ENCODE measurements at places on chromosomes 1 and 21.

- DNase-seq, result no peak
Observed at GRCh38 chr1:183263886-183264602, 78.0 kb downstream of the LAMC2 start.

DNA sequence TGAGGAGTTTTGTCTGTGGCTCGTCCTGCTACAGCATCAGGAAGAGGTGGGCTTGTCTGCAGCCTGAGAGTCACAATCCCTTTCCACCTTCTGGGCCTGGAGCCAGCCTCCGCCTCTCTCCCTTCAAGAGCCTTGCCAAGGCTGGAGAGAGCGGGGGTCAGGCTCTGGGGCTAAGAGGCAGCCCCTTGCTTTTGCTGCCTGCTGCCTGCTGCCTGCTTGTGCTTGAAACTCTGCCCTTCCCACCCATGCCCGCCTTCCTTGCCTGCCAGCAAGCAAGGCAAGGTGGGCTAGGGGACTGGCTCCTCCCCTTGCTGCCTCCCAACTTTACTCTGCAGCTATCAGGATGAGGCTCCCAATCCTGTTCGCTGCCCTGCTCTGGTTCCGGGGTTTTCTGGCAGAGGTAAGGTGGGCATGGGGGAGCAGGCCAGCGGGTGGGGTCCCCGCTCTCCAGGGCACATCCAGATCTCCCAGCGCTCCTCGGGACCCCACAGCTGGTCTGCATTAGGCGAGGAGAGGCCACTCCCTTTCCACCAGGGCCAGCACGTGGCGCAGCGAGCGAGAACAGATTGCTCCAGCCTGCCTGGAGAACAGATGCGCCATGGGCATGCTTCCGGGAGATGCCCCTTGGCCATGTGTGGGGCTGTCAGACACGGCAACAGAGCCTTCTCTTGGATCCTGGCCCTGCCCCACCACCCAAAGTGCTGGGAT is 7.5 kb upstream of the PTPN7 start:
- no peak for DNase-seq

DNA sequence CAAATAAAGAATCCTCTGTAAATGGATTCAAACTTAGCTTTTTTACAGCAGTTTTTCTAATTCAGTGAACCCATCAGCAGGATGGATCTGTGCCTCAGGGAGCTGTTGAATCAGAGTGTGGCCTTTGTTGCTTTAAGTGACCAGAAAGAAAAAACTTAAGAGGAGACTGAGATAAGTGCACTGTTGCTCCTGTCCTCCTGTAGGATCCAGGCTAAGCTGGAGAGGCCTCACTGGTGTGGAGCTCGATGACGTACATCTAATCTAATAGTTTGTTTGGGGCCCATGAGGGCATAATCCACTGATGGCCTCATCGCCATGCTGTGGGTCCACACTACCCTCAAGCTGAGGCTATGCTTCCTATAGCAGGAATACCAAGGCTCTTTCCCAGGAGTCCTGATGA is 10.6 kb downstream of the DIP2A start:
- no peak for DNase-seq

GRCh38 chr1:84277343-84278059 is 24.0 kb upstream of the SAMD13 start:
- DNase-seq, result no peak

DNA sequence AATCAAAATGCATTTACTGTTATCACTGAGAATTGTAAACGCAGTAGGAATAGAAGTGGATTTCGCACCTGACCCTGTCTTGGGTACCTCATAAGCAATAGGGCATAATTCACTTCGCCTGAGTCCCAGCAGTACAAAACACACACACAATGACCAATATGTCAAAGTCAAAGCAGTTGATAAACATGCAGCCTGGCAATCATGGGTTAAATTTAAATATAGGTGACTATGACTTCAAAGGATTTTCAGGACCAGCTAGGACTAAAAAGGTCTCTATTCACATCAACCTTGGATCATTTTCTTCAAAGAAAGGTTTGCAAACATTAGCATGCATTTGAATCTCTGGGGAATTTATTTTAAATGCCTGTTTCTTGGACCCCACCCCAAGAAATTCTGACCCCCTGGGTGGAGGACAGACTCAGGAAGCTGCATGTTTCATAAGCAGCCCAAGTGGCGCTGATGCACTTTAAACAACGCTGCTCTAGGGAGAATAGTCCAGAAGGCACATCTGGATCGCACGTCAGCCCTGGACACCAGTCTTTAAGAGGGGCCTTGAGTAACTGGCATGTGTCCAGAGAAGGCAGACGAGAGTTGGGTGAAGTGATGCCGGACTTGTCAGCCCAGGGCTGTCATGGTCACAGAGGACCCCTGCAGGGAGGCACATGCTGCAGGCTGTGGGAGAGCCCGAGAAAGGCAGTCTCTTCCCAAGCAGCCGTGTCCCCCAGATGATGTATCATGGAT is 55.7 kb upstream of the EFHD2 start:
- DNase-seq, result no peak

GRCh38 chr1:55015731-55016620 is 17.2 kb downstream of the BSND start:
- no peak for DNase-seq

- no peak for DNase-seq
Observed at GRCh38 chr1:97139512-97139911, 417.9 kb downstream of the PTBP2 start.

DNA sequence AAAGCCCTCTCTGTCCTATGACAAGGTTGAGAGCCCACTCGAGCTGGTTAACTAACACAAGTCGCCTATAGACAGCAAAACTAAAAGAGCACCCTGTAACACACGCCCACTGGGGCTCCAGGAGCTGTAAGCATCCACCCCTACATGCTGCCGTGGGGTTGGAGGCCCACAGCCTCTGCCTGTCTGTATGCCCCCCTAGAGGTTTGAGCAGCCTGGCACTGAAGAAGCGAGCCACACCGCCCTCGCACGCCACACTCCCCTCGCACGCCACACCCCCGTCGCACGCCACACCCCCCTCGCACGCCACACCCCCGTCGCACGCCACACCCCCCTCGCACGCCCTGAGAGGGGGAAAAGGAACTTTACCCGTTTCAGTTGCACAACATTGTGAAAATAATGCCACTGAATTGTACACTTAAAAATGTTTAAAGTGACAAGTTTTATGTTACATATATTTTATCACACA is 13.2 kb upstream of the HMGCL start:
- DNase-seq, result peak; percentile 28

GRCh38 chr1:3914331-3914851 is 14.3 kb upstream of the C1orf174 start:
- DNase-seq, result no peak

- no peak for DNase-seq
Observed at GRCh38 chr21:42974832-42975820, 764 bp downstream of the PKNOX1 start.

DNA sequence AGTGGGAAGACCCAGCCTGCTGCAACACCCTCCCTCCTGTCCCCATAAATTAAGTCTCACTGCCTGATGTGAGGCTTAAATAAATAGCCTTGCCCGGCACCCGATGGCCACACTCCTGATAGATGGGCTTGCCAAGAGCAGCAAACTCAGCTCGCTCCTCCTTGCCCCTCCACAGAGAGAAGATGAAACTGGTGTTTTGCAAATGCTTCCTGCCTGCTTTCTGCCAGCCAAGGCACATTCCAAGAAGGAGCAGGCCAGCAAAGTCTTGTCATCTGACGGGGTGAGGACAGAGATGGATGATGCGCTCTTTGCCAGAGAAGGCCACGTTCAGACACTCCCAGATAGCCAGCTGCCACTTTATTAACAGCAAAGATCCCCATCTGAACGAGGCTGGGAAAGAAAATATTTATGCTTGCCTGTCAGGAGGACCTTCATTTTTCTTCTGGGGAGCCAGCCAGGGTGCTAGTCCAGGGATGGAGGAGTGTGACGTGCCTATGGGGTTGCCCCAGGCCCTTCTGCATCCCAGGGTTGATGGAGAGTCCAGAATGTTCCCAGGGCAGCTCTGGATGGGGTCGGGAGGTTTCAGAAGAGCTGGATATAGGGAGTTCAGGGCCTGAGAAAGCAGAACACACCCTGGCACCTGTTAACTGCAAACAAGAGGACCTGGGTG is 265.4 kb downstream of the FOXD2 start:
- DNase-seq, result no peak

GRCh38 chr1:29344336-29344735 is 108.0 kb downstream of the PTPRU start:
- DNase-seq, result no peak

- DNase-seq, result no peak
Observed at GRCh38 chr1:205432116-205432515, 10.3 kb upstream of the LEMD1 start.

GRCh38 chr1:240491156-240491555 is 120.8 kb downstream of the GREM2 start:
- no peak for DNase-seq

DNA sequence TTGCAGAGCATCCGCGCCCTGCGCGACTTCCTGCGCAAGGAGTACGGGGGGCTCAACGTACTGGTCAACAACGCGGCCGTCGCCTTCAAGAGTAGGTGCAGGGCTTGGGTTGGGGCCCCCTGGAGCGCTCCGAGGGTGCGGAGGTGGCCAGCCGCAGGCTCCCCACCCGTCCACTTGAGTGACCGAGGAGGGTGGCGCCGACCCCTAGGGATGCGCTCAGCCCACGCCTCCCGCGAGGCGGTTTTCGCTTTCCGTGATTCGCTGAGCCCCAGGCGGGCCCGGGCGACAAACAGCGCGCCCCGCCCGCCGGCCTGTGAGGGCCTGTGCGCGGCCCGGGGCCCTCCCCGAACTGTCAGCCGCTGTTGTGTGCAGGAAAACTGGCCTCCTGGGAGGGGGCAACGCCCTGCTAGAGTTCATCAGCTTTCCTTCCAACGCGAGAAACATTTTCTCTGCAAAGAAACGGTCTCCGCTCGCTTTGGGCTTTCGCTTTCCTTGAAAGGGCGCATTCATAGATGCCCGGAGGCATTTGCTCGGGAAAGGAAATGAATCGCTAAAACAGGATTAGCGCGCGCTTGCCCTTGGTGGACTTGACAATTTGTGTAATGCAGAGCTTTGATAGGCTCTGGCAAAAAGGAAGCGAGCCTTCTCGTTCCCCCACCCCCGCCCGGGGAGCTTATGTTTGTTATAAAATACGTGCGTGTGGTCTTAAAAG is 668 bp downstream of the CBR3 start:
- no peak for DNase-seq

DNA sequence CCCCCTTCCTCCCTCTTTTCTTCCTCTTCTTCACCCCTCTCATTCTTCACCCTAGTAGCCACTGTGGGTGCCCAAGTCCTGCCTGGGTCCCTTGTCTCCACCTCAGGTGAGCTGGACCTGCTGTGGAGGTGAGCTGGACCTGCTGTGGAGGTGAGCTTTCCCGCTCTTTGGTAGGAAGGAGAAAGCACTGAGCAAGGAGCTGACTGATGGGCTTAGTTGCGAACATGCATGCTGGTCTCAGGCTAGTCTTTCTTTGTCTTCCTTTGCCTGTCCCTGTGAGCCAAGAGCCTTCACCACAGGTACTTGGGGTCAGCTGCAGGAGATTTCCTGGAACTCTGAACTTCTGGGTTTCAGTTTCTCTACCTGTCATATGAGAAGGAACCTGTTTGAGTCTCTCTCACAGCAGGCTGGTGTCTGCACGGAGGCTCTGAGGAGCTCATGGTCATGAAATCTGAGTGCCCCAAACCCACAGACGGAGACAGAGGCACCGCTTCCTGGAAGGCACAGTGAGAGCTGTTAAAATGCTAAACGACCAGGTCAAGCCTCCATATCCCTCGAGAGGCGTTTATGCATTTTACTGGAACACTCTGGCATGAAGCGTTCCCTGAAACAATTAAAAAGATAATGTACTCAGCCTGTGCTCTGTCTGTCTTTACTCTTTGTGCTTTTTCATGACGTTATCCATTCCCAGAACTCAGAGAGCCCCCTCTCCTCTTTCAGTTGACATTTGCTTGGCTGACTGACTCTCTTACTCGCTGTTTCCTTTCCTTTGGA is 69.5 kb downstream of the RHOU start:
- DNase-seq, result no peak

DNA sequence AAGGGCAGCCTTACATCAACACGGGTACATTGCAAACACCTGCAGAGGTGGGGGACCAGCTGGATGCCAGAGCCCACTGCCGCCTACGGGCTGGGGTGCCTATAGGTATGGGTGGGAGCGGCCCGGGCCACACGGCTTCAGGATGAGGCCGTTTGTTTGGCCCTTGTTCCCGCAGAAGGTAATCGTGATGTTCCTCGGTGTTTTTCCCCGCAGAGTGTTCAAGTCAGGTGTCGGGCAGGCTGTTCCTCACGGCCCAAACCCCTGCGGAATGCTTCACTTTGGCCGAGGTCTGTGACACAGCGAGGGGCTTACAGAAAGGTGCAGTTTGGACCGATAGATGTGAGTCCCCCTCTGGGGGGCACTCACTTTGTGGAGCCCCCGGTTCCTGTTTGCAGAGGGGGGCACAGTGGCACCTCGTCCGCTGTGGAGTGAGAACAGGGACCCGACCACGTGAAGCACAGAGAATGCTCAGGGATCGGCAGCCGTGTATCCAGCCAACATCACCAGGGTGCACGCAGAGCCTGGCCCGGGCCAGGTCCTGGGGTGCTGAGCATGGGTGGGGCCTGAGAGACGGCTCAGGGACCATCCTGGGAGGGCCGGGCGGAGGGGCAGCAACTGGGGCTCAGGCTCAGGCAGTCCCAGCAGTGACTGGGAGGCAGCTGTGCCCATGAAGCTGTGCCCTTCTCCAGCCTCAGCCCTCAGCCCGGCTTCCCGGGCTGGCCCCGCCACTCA is 453 bp upstream of the TTLL10 start:
- no peak for DNase-seq

DNA sequence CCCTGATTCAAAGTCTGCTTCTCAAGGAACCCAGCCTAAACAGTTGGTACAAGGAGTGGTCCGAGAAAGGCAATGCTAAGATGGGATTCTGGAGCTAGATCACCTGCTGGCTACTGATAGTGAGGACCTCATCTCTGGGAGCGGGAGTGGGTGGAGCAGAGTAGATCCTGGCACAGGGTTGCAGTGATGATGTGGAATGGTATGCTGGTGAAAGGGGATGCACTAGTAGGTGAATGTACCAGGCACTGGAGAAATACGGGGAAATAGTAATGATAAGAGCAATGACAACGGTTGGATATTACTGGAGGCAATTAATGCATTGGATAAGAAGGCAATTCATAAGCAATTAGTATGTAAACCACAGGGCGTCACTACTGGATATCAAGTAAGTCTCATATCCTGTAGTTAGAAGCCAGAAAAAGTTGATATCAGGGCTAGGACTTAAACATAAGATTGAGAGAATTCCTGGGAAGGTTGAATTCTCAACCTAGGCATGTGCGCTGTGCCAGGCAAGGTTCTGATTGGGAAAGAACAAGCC is 169.2 kb upstream of the LMO4 start:
- no peak for DNase-seq
